ENCODE measurements at places on chromosomes 13 and 19.

- DNase-seq = no peak
Observed at GRCh38 chr19:14320253-14320652, 61.0 kb upstream of the ADGRE5 start.

- no peak for DNase-seq
Observed at GRCh38 chr13:94384231-94384905, 95.1 kb downstream of the DCT start.

- no peak for DNase-seq
Observed at GRCh38 chr13:109680288-109680687, 106.1 kb downstream of the IRS2 start.

DNA sequence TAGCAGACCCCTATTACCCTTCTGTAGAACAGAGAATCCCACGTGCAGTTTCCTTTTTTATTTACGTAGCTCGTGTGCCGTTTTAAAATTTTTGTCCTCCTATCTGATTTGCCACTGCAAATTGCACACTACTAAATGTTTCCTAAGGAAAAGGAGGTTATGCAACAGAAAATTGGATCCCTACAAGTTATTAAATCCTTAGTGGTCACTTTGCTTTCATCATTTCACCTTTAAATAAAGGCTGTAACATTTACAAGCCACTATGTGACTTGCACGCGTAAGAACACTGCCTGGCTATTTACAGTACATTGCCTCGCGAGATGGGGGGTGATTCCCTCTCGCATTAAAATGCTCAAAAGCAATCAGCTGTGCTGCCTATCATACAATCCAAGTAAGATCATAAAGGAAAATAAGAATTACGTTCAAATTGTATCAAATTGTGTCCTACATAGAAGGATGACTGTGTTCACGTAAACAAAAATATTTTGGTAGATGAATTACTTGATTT lies 525.6 kb downstream of the SUCLA2 start:
- no peak for DNase-seq

DNA sequence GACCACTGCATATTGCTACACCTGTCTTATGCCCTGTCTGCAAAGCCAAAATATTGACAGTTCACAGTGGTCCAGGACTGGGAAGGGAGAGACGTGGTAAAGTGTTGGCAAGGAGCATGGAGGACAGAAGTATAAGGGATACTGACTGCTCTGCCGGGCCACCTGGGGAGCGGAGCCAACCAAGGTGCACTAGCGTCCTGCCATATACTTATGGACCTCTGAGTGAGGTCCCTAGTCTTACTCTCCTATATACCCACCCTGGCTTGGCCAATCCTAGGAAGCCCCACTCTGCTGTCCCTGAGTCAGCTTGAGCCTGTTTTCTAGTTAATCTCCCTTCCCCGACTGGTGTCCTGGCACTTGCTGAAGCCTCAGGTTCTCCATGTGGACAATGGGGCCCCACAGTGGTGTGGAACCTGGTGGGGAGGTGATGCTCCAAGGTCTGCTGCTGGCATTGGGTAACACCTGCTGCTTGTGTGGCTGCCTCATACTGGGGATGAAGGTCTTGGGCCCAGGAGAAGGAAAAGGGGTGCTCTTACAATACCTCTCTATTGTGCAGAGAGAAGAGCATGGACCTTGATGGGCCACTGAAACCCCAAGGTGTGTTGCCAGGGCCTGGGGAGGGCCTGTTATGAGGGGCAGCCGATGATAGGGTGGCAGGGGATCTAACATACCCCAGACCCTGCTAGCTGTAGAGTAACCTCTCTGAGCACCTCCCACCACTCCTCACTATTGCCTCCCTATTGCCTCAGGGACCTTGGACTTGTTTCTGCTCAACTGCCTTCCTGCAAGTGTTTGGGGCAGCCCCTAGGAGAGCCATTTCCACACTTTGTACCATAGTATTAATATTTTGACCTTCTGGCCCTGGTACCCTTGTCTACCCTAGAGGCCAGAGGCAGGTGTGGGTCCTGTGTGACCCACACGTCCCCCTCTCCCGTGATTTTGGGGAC lies 6.7 kb upstream of the TRIM28 start:
- no peak for DNase-seq

- DNase-seq = no peak
Observed at GRCh38 chr13:100503622-100504021, 85.0 kb downstream of the GGACT start.

GRCh38 chr19:2080336-2080988 lies 15.7 kb downstream of the MOB3A start:
- no peak for DNase-seq

DNA sequence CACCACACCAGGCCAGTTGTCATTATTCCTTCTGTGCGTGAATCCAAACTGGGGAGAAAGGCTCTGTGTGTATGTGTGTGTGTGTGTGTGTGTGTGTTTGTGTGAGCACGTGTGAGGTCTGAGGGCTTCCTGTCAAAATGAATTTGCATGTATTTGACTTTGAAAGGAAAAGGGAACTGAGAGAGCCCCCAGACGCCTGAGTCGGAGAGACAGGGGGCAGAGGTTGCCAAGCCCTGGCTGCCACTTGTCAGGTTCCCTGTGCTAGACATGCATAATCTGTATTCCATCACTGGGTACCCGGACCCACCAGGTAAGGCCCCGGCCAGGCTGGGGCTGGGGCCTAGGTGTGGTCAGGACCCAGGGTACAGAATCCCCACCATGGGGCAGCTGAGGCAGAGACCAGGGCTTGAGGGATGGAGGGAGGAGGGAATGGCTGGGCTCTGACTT lies at the start of gene CLEC17A:
Gene CLEC17A (plus strand): TSS at position 191 of the 447 bp plus-strand sequence. CDS start 77 bp downstream, at position 268.
- DNase-seq = no peak

- no peak for DNase-seq
Observed at GRCh38 chr19:29810504-29810871, 1.3 kb upstream of the CCNE1 start.

GRCh38 chr19:13633109-13633508 lies 126.8 kb upstream of the CACNA1A start:
- DNase-seq = peak; percentile 41

GRCh38 chr19:42345191-42345812 lies 19.9 kb downstream of the MEGF8 start:
- no peak for DNase-seq

- no peak for DNase-seq
Observed at GRCh38 chr13:112985803-112986408, 16.9 kb downstream of the MCF2L start.

- DNase-seq = no peak
Observed at GRCh38 chr13:23865026-23865425, 24.2 kb downstream of the MIPEP start.

GRCh38 chr13:75299913-75300862 lies 181.8 kb downstream of the TBC1D4 start:
- DNase-seq = no peak

DNA sequence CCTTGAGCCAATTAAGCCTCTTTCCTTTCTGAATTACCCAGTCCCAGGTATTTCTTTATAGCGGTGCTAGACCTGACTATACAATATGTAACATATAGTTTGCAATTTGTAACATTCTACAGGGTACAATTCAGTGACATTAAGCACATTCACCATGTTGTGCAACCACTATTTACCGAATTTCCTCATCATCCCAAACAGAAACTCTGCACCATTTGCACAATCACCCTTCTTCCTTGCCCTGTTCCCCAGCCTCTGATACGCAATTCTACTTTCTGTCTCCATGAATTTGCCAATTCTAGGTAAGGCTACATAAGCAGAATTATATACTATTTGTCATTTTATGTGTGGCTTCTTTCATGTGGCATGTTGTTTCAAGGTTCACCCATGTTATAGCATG lies 13.7 kb upstream of the SIGLEC10 start:
- DNase-seq = no peak

DNA sequence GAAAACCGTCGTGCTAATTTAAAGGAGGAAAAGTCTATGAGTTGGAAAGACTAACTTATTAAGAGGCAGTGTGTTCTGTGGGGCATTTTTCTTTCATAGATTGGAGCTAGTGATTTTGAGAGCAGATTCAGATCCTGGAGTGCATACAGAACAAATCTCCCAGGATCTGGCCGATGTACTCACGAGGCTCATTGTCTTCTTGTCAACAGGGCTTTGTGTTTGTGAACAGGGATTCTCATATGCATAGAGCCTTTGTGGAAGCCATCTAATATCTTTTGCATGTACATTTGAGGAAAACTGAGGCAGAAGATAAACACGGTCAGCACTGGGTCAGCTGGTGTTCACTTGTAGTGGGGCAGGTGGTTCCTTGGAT lies 482.9 kb upstream of the TSHZ3 start:
- no peak for DNase-seq

DNA sequence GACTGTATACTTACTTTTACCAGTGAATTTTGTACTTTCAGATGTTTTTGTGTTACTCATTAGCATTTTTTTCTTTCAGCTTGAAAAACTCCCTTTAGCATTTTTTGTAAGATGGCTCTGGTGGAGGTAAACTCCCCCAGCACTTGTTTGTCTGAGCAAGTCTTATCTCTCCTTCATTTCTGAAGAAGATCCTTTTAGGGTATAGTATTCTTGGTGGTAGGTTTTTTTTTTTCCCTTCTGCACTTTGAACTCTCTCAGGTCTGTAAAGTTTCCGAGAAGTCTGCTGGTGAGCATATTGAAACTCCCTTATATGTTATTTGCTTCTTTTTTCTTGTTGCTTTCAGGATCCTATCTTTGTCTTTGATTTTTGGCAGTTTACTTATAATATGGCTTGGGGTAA lies 35.1 kb downstream of the IGFL3 start:
- no peak for DNase-seq

DNA sequence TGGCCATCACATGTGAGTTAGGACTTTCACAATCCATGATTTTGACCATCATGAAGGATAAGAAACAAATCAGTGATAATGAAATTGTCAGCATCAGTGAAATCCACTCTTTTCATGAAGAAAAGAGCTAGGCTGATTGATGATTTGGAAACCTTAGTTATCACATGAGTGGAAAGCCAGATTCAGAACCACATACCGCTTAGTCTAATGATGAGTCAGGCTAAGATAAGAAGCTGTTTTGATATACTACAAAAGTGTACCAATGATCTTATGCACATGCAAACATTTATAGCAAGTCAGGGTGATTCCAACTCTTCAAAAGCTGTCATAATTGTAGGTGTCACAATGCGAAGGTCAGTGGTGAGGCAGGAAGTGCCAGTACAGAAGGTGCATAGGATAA lies 519.3 kb downstream of the GPC6 start:
- no peak for DNase-seq

- no peak for DNase-seq
Observed at GRCh38 chr13:97979051-97979450, 25.6 kb downstream of the IPO5 start.

GRCh38 chr19:9819596-9819909 lies 674 bp upstream of the FBXL12 start:
- no peak for DNase-seq

DNA sequence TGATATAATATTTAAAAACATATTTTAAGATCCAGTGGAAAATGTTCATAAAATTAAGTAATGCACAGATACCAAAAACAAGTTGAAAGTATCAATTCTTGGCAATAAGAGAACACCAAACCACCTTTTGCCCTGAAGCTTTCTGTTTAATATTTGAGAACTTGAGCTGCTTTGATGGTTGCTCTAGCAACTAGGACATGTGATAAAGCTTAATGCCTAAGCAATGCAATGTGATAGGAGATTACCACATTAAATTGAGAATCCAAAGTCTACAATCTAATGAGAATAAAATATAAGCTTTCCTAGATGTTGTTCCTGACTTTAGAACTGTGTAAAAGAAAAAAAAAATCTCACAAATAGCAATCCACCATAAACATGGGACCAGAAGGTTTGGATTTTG lies 1367.5 kb upstream of the PCDH9 start:
- DNase-seq = no peak

- DNase-seq = no peak
Observed at GRCh38 chr19:374183-374885, 29.7 kb upstream of the MIER2 start.

- no peak for DNase-seq
Observed at GRCh38 chr13:93771782-93772181, 545.2 kb downstream of the GPC6 start.

- DNase-seq = no peak
Observed at GRCh38 chr19:48085904-48086864, 24.4 kb downstream of the PLA2G4C start.

Data from nephron progenitor cell (in vitro differentiated cells).